ENCODE measurements at places on chromosomes 3 and 15.

DNA sequence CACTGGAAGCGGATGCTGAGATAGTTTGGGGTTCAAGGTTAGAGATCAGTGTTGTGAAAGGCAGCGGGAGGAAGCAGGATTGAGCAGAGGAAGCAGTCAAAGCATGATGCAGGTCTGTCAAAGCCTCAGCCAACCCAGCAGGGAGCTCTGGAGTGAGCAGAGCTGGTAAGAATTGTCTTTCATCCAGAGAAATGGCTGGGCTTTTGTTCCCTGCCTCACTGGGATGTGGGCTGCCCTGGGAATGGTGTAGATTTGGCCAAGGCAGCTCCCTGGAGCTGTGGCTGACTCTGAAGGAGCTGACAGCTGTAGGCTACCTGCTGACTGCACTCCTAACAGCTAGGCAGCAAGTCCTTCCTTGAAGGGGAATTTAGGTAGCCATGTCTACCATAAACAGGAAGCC, 61.9 kb upstream of the STXBP5L start:
- DNase-seq, result no peak

DNA sequence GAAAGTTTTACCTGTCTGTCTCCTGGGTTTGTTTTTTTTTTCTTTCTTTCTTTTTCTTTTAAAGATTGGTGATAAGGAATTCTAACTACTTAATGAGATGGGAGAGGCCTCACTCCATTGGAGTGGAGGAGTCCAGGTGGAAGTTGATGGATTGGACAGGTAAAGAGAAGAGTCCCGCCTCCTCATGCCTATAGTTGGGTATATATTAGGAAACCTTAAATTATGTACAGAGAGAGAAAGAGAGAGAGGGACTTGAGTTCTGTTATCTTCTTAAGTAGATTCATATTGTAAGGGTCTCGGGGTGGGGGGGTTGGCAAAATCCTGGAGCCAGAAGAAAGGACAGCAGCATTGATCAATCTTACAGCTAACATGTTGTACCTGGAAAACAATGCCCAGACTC, 158.2 kb downstream of the TP63 start:
- no peak for DNase-seq

DNA sequence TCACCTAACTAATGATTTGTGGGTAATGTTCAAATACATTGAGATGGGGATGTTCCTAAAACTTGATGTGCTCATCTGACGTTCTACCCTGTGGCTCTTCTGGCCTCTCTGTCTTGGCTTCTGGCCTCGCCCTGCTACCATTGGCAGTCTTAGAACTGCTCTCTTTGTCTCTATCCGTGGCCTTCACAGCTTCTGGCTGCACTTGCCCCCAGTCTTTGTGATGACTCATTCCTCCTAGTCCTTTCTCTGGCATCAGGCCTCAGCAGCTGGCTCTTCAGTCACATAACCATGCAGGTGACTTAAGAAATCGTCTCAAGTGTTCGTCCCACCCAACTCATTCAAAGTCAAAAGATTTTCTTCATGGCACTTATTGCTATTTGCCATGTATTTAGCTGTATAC, 188.1 kb downstream of the BBX start:
- DNase-seq, result no peak

GRCh38 chr15:63601026-63601703, 4.0 kb downstream of the FBXL22 start:
- no peak for DNase-seq

DNA sequence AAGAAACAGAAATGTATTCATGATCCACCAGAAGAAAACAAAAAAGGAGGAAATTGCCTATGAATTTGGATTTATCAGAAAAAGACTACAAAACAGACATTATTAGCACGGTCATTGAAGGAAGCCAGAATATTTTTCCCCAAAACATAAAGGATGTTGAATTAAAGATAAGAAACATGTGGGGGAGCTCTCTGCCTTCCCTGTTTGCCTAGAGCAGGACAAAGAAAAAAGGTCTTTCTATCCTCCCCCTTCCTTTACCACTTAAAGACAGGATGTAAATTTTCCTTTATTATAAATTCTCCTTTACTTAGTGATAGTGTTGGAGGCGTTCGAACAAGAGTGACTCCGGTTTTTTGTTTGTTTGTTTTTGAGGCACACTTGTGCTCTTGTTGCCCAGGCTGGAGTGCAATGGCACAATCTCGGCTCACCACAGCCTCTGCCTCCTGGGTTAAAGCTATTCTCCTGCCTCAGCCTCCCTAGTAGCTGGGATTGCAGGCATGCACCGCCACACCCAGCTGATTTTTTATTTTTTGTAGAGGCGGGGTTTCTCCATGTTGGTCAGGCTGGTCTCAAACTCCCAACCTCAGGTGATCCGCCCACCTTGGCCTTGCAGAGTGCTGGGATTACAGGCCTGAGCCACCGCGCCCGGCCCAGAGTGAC, 14.9 kb upstream of the RPN1 start:
- DNase-seq, result no peak

DNA sequence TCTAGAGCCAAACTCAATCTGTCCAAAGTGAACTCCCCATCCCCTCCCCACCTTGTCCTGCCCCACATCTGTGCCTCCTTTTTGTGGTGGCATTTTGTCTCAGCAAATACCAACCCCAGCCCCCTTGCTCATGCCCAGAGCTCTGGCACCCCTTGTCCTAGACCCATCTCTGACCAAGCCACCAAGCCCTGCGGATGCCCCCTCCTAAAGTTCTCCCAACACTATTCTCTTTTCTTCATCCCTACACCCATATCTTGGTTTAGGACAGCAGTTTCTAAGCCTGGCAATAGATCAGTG, 17.7 kb downstream of the ACAA1 start:
- no peak for DNase-seq

DNA sequence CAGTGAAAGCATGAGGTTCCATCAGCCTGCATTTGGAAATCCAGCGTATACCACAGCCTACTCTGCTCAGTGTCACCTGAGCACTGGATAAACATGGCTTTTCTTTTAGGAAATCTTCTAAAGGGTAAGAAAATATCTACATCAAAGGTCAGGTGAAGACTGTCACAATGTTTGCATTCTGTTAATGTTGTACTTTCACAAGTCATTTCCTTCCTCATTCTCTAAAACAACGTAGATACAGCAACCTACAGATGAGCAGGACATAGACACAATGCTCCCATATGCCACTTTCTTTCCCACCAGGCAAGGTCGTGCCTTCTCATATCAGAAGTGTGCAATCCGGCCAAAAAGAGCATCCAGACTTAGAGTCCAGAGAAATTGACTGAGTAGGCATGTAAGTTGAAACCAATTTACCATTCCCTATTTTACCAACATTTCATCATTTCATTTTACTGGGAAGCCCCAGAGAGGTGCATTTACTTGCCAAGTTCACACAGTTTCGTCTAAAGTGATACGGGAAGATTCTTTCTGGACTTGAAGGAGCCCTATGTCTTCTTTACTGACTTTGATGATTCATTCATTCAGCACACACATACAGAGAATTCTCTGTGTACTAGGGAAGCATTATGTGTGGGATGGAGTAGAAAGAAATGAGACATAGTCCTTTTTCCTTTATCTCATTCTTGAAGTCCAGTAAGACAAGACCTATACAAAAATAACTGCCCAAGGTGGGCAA, 30.6 kb upstream of the LPP start:
- DNase-seq, result no peak

- no peak for DNase-seq
These were observed 21.5 kb downstream of the SCN5A start for GRCh38 chr3:38627956-38628355.

- DNase-seq, result peak; percentile 60
These were observed 123.8 kb upstream of the DAZL start for GRCh38 chr3:16728770-16729745.

GRCh38 chr3:149277331-149277813, 55.7 kb upstream of the CP start:
- DNase-seq, result peak; percentile 58

- no peak for DNase-seq
These were observed 532.2 kb downstream of the NTRK3 start for GRCh38 chr15:87724330-87724729.

DNA sequence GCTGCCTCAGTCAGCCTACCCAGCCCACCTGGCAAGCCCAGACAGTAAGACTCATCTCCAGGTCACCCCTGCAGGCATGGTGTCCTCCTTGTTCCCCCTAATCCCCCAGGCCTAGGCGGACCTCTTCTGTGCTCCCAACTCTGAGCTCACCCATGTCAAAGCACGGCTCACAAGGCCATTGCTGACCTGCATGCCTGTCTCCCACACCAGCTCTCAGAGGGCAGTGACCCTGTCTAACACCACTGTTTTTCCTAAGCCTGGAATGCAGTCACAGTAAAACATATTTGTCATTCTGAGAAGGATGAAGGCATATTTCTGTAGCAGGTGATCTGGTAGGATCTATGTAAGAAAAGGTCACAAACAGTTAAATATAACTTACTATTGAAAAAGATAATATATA, 110.3 kb upstream of the HACD2 start:
- no peak for DNase-seq

GRCh38 chr15:92963794-92964193, 63.7 kb downstream of the CHD2 start:
- no peak for DNase-seq

GRCh38 chr3:52221141-52221562, 4.3 kb downstream of the TLR9 start:
- DNase-seq, result no peak

GRCh38 chr3:134955874-134956273, 160.8 kb downstream of the EPHB1 start:
- DNase-seq, result no peak

DNA sequence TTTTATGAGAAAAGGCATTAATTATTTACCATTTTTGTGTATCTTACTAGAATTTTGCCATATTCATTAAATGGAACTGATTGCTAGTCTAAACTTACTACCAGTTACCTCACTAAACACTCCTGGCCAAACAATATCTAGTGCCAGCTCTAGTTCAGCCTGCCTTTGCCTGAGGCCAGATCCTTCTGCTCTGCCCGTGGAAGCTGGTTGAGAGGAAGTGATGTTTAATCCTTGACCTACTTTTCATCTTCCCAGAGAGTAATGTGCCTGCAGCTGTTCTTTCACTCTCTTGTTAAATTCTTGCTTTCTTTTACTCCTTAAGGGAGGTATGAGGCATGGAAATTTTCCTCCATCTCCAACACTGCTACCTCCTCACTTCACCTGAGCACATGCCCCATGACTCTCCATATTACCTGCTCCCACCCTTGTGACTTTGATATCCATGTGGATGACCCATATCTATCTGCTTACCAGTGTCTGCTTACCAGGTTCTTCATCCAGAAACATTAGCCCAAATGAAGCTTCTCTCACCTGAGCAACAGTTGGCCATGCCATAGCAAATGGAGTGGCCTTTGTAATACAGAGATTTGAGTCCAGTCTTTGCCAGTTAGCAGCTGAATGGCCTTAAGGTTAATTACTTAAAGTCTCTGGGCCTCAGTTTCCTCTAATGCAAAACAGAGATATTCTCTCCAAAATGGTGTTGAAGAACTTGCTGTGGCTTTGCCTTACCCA, 53.4 kb downstream of the UBE2E1 start:
- no peak for DNase-seq

GRCh38 chr3:189094539-189094938, 77.2 kb upstream of the TPRG1 start:
- no peak for DNase-seq

GRCh38 chr3:32420126-32421038, 28.7 kb downstream of the CMTM7 start:
- peak; percentile 22 for DNase-seq

DNA sequence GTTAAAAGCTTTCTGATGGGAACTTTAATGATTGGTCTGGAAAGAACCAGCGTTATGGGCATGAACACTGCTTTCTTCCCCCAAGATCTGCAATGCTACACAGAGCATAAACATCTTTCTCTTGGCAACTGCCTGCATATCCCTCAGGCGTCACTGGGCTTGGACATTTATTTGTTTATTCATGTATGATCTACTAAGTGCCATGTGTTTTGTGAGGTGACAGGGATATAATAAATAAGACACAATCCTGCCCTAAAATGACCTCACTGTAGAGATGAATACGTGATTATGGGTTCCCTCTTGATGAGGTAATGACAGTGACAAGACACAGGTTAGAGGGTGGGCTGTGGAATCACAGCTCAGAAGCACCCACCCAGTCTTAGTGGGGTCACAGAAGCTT, 485.3 kb downstream of the PDCD6IP start:
- DNase-seq, result no peak

GRCh38 chr3:183189641-183190040, 27.1 kb upstream of the LAMP3 start:
- DNase-seq, result no peak

DNA sequence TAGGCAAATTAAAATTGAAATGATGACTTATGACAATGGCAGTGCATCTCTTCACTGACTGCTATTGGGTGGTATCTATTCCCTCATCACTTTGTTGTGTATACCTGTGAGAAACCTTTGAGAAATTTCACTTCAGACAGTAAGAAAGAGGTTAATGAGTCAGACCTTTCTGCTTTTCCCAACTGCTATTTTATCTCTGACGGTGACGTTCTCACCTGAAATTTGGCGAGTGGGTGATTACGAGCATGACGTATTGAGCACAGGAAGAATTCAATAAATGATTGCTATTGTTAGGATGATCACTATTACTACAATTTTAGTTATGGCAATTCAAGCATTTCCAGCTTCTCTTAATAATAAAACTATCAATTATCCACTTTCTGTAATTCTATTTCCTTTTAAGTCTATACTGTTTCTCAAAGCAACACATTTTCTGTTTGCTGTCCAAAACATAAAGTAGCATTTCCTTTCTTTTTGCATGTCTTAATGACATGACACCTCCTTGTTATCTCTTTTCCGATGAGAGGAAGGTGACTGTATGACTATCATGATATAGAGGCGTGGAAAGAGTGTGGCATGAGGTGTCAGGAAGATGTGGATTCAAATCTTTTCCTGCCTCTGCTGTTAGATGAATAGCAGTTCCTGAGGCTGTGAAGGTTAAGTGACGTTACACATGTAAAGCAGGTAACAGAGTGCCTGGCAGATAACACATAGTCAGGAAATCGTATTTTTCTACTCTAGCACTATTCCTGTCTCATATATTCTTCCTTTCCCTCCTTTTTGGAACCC, 504.9 kb upstream of the SEMA6D start:
- no peak for DNase-seq

DNA sequence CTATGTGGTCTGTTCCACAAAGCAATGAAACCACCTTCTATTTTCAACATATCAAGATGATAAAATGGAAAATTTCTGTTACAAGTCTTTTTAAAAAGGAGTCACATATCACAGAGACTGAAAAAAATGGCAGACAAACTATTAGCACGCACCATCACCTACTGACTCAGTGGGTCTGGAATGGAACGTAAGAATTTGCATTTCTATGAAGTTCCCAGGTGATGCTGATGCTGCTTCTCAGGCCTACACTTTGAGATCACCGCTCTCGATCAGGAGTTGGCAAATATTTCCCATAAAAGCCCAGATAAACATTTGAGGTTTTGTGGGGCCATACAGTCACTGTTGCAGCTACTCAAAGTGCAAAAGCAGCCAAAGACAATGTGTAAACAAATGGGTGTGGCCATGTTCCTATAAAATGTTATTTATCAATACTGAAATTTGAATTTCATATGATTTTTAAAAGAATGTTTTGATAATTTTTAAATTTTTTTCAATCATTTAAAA, 142.9 kb downstream of the ADAM10 start:
- DNase-seq, result no peak
